Stimulated activated naive CD4-positive, alpha-beta T cell treated with Interleukin-2 at 50 U/mL for 16 hours (primary cell): ENCODE measurements at places on chromosomes 3 and 15.

DNA sequence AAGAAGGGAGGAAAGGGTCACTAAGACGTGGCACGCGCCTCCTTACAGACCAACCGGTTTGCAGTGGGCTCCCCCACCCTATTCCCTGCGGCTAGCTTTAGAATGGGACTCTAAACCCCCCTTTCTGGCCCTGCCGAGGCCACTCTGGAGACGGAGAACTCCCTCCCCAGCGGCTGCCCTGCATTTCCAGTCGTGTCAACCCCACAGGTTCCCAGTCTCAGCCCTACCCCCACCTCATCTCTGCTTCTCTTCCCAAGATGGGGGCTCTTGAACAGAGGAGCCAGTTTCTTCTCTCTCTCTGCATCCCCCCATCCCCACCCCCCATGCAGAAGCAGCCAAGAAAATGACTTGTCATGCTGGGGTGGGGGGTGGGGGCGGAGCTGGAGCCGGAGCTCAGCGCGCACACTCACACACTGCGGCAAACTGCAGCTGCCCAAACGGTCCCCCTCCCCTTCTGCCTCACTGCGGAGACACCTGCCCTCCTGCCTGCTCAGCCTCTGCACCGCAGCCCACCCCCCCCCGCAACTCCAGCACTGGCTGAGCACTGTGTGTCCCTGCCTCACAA, 871 bp downstream of the MAP1A start:
- DNase-seq, result no peak

- no peak for DNase-seq
Observed at GRCh38 chr3:107249132-107249531, 128.1 kb upstream of the CCDC54 start.

DNA sequence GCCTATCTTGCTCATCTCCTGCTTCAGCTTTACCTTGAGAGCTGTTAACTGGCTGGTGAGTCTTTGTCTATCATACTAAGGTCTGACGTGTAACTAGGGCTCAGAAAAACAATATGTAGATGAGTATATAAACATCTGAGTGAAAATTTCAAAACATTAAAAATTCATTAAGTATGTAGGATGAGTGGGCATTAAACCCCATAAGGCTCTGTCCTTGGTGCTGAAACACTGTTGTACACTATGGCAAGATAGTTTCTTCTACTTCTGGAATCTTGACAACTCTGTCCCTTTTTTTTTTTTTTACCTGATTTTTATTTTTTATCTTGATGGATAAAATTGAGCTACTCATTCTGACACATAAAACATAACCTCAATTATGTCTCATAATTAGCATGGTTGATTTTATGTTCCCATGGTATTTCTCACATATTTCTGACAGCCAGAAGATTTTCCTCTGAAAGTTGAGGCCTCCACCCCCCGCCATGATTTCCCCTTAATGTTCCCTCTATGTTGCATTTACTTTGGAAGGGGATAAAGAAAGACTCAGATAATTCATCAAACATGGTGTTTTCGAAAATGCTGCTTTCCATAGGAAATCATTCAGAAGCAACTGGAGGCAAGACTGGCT, 54.3 kb downstream of the DGKG start:
- DNase-seq, result no peak

- DNase-seq, result no peak
Observed at GRCh38 chr3:170542704-170543103, 43.2 kb downstream of the SLC7A14 start.

DNA sequence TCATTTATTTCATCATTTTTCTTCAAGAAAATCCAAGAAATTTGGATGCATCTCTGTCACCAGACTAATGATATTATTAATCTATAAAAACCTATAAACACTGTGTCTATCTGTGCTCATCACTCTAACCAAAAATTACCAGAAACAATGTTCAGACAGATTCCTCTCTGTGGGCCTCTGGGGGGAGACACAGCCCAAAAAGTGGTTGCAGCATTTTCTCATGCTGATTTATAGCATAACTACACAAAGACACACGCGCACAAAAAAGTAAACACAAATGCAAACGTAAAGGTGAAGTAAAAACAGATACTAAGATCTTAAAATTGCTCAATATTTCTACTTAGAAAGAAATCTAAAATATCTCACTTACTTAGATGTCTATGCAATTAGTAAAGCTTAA, 976.0 kb downstream of the GBE1 start:
- DNase-seq, result no peak

GRCh38 chr15:73607843-73608242, 25.3 kb downstream of the NPTN start:
- no peak for DNase-seq

GRCh38 chr3:66265649-66266048, 44.8 kb downstream of the SLC25A26 start:
- no peak for DNase-seq

DNA sequence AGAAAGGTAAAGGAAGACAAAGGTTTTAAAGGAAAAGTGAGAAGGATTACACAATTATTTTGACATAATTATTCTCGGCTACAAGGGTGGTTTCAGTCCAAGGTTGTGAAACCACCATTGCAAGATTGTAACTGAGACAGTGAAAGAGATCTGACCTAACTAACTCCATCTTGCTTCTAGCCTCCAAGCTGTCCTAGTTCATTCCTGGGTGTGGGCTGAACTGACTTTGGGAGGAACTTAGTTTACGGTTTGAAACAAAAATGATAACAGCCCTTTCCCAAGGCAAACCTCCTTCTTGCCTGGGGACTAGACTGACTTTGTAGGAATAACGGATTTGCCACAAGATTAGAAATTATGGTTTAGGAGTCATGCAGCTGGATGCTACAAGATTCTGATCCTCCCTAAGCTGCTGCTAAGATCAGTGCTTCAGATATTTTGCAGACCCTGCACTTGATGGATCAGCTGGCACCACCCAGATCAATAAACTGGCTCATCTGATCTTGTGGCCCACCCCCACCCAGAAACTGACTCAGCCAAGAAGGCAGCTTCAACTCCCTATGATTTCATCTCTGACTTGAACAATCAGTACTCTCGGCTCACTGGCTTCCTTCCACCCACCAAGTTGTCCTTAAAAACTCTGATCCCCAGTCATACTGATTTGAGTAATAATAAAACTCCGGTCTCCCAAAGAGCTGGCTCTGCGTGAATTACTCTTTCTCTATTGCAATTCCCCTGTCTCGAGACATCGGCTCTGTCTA, 57.7 kb upstream of the AADACL2 start:
- DNase-seq, result no peak

DNA sequence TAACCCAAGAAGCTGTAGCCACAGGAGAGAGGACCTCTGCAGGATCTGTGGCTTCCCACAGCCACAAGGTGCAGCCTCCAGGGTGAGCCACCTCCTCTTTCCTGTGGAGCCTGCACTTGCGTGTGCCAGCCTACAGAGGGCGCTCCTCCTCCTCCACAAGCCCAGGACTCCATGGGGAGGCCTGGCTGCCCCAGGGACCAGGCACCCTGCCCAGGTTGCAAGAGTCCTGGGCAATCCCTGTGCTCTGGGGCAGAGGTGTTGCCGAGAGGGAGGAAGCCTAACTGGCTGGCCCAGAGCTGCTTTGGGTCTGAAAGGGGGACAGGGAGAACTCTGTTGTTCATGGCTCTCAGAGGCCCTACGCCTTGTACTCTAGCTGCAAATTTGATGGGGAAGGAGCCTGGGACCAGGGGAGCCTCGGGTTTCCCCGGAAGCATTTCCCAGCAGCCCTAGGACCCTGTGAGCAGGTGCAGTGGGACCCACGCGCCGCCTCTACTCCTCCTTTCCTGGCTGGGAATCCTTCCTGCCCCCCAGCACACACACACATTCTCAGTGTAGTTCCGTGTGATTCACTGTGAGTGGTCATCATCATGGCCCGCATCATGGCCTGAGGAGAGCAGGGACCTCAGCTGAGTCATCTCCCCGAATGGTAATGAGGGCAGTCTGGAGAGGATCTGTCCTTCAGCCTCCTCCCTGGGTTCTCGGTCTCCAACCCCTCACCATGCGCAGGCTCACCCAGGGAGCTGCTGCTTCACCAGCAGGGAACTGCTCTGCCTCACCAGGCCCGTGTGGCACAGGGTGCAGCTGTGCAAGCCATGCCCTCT, 24.3 kb downstream of the TBC1D21 start:
- peak; percentile 46 for DNase-seq

DNA sequence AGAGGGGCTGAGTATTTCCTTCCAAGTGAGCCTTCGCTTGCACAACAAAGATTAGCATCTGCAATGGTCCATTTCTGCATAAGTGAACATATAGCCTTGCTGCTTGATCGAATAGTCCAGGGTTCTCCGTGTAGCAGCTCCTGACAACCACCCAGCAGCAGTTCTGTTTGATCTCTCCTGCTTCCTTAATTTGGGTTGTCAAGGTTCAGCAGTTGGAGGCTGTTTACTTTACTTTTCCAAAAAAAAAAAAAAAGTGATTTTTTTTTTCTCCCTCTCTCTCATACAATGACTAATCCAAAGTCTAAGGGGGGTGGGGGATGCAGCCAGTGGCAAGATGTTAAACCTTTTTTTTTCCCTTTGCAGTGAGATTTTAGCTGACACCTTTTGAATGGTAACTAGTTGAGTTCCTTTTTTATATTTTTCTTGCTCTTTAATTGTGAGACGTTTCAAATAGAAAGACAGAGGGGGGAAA, 3.6 kb downstream of the FOXP1 start:
- no peak for DNase-seq

DNA sequence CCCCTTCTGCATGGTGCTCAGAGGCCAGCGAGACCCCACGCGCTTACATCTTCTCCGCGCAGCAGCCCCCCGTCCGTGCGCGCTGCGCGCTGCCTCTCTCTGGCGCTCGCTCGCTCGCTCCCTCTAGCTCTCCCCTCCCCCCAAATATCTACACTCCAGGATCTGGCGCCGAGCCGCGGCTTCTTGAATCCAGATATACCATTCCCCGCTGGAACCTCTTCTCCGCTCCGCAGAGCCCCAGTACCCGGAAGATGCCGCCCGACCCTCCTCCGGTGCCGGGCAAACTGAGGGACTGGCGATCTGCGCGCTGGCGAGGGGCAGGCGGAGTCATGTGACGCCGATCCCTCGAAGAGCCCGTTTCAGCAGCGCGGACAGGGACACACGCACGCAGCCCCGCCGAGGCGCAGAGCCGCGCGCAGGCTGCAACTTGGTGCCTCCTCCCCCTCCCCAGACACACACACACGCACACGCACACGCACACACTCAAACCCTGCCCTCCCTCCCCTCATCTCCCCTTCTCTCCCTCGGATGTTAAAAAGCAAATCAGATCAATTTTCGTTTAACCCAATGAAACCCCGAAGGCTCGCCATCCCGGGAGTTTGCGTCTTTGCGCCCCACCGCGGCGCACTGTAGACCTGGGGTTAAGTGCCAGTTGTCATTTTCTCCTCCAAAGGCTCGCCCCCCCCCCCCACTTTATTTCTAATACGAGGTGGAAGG, at the start of gene RASGRF1:
Gene RASGRF1, minus strand, starts transcription at position 294 of the 717 bp plus-strand sequence. Its CDS starts 282 bp downstream, at position 12.
- no peak for DNase-seq

DNA sequence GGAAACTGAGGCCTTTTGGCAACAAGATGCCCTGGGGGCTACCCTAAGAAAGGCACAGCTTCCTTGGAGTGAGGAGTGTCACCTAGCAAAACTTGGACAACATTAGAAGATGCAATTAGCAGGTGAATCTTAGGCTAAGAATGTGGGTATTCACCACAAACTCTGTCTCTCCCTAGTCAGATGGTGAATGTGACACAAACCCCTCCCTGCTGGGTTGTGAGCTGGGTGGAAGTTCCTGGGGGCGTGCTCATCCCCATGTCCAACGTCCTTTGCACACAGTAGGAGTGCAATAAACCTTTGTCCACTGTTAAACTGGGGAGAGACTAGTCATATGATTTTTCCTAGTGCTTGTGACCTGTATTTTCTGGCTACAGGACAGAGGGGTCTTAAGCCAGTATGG, 67.1 kb upstream of the SH3GL3 start:
- DNase-seq, result no peak

- DNase-seq, result no peak
Observed at GRCh38 chr3:146781059-146781458, 175.9 kb upstream of the PLSCR5 start.

GRCh38 chr3:192372616-192373015, 354.7 kb downstream of the FGF12 start:
- DNase-seq, result no peak

GRCh38 chr3:173395412-173396181, 1.9 kb upstream of the NLGN1 start:
- no peak for DNase-seq

- no peak for DNase-seq
Observed at GRCh38 chr3:59443618-59444293, 393.9 kb upstream of the CFAP20DC start.

GRCh38 chr15:44087578-44088465, 107.2 kb downstream of the FRMD5 start:
- no peak for DNase-seq

GRCh38 chr15:93428807-93429351, 339.9 kb upstream of the RGMA start:
- no peak for DNase-seq

- DNase-seq, result peak; percentile 29
Observed at GRCh38 chr3:40191850-40192448, 117.6 kb upstream of the EIF1B start.

DNA sequence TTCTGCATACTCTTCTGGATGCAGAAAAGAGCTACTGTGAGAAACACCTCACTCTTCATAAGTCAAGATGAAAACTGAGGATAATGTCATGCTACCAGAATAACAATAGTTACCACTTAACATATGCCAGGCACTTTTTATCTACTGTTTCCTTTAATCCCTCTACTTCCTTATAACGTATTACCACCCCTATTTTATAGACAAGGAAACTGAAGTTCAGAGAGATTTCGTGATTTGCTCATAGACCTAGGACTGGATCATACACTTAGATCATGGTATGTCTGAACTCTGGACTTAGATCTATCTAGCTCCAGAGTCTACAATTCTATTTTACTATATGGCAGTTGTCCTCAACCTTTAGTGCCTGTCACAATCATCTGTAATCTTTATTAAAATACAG, 155.7 kb upstream of the TSPAN3 start:
- no peak for DNase-seq

GRCh38 chr3:188937389-188937788, 234.4 kb upstream of the TPRG1 start:
- no peak for DNase-seq

DNA sequence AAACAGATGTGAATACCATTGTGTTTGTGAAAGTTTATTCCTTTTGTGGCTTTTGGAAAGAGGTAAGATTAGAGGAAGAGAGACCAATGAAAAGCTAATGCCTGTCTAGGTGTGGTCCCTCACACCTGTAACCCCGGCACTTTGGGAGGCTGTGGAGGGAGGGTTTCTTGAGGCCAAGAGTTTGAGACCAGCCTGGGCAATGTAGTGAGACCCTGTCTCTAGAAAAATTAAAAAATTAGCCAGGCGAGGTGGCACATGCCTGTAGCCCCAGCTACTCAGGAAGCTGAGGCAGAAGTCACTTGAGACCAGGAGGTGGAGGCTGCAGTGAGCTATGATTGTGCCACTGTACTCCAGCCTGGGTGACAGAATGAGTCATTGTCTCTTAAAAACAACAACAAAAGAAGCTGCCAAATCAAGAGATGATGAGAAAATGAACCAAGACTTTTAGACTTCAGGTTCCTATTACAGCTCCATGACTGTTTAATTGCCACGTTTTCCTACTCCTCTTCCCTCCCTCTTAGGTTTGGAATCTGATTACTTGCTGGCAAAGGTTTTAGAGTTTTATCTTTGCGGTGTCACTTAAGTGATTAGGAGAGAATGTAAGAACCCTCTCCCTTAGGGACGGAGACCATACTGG, 68.7 kb downstream of the CGNL1 start:
- DNase-seq, result no peak
